ENCODE measurements at places on chromosomes 12 and 14. TPM values are rescaled to one million over a fixed set of nuclear protein-coding genes. Genes with fewer than 3 reads are reported as not detected.

TSHR gene
- total RNA-seq: 1.6 TPM

PPP1R1A gene
- total RNA-seq: not detected

ADCY4 gene
- total RNA-seq: 4.6 TPM

ANKRD33 gene
- not detected for total RNA-seq

HOXC6 gene
- total RNA-seq: not detected

LYZ gene
- total RNA-seq: 2,445 TPM

VPS33A gene
- 19.9 TPM for total RNA-seq

SGPP1 gene
- total RNA-seq: 17.7 TPM

UNC79 gene
- total RNA-seq: not detected

WNT1 gene
- 0.30 TPM for total RNA-seq

EAPP gene
- total RNA-seq: 60.9 TPM

TMEM253 gene
- total RNA-seq: 0.70 TPM

SYCP3 gene
- total RNA-seq: not detected

GPR84 gene
- 13.1 TPM for total RNA-seq

ACOT4 gene
- total RNA-seq: 0.89 TPM

TPH2 gene
- not detected for total RNA-seq

C12orf56 gene
- not detected for total RNA-seq

CPNE6 gene
- total RNA-seq: not detected

P2RX2 gene
- total RNA-seq: not detected

MAP1LC3B2 gene
- 0.48 TPM for total RNA-seq

SYNDIG1L gene
- not detected for total RNA-seq

CLEC2A gene
- not detected for total RNA-seq

FOXG1 gene
- not detected for total RNA-seq

OTX2 gene
- not detected for total RNA-seq

CS gene
- 132 TPM for total RNA-seq

GYS2 gene
- total RNA-seq: not detected

LPAR5 gene
- total RNA-seq: 3.9 TPM

CCDC88C gene
- total RNA-seq: 277 TPM

PRKD1 gene
- not detected for total RNA-seq

XPOT gene
- total RNA-seq: 82.0 TPM

OR6C2 gene
- not detected for total RNA-seq

POTEM gene
- total RNA-seq: not detected

FSCB gene
- total RNA-seq: not detected

RPL10L gene
- total RNA-seq: not detected

OASL gene
- total RNA-seq: 4.3 TPM

RFX4 gene
- total RNA-seq: not detected

PTCSC3 gene
- total RNA-seq: not detected

TAS2R20 gene
- total RNA-seq: 2.1 TPM

LRRC43 gene
- total RNA-seq: 0.34 TPM

KIAA0586 gene
- 47.0 TPM for total RNA-seq

SERPINA9 gene
- not detected for total RNA-seq

KRT79 gene
- not detected for total RNA-seq

RNASE3 gene
- not detected for total RNA-seq

CSAD gene
- total RNA-seq: 66.0 TPM

SMCO2 gene
- not detected for total RNA-seq

CCDC196 gene
- total RNA-seq: not detected

DIO2 gene
- not detected for total RNA-seq

ARMH4 gene
- not detected for total RNA-seq

ASCL1 gene
- not detected for total RNA-seq

OTUB2 gene
- total RNA-seq: 0.11 TPM
